NCI-H146 (cell line): ENCODE measurements at places on chromosomes 16 and 17.
A peak's percentile ranks its signal among the peaks of the same experiment; 100 is the strongest.

GRCh38 chr16:8660841-8661301 lies 13.5 kb upstream of the ABAT start:
- peak; percentile 89 for DNase-seq

DNA sequence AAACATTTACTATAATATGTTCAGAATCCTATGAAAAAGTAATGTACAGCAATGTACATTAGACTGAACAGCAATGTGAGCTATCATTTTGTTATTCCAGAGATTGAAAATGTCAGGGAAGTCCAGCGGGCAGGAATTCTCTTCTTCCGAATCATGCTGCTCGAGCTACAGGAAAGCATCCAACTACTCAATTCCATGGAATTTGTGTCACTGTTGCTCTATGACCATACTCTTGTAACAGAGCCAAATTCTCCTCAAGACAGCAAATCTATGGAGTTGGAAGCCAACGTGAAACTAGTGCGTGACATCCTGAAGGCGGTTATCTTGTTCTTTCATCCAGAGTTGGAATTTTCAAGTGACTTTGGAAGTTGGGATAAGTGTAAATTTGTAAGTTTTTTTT lies 24.8 kb upstream of the NSRP1 start:
- no peak for DNase-seq

DNA sequence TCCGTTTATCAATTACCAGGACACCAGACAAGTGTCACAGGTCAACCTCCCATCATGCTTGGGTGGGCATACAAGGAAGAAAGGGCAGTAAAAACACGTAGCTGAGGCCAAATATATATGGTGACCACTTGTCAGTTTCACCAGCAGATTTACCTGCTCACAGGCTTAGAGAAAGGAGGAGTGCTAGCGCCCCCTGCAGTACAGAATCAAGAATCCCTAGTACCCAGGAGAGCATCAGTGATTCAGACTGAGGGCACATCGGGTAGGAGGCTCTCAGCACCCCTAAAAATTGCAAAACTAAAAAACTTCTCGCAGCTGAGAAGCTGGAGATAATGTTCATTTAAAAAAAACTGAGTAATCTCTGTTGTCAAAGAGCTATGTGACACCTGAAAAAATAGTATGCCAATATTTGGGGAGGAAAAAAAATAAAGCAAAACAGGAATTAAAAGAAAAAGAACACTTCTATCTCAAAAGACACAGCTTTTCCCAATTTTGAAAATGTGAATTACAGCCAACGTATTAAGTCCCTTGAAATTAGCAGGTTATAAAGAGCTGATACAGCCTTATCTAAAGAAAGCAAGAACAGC lies 21.2 kb upstream of the MON1B start:
- DNase-seq = peak; percentile 78

DNA sequence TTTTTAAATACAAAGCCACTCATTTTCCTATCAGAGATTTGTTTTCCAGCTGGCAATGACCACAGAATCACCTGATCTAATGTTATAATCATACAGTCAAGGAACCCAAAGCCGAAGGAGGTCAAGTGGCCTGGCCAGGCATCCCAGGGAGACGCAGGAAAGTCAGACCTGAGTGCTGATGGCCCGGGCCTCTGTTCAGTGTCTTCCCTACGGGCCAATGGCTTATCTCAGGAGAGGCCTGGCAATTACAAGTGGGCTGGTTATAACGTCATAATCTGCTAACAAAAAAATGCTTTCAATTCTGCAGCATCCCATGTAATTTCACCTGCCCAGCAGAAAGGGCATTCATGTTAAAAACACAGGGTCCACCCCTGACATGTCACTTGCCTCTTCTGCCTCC lies 43.5 kb downstream of the ARHGAP17 start:
- DNase-seq = no peak

DNA sequence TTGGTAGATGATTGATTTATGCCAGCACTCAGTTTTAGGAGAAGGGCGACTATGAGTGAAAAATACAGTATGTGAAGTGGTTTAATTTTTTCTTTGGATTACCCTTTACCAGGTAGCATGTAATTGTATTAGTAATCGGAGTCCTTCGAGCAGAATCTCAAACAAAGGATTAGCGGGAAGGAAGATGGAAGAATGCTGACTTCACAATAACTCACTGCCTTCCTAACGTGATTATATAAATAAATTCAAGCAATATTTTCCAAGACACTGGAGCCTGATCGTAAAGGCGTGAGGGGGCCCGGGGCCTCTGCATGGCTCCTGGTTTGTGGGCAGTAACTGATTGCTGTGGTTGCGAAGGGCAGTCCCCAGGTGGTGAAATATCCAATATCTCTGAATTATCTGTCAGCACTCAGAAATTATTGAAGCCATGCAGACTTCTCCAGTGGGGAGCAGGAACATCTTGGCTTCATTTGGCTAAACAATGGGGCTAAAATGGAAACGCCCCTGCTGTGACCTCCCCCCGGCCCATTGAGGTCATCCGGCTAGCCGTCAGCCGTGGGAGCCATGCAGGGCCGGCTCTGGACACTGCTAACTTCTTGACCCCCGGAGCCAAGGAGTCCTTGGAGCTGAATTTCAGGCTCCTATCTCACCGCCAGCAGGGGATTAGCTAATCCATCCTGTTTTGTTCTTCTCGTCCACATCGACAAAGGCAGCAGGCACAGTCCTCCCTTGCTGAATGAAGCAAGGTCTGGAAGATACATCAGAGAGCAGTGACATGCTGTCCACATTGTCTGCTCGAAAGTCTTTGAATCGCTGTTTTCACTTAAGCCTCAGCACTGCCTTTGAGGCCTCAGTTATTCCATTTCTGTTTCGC lies 295.9 kb upstream of the N4BP1 start:
- DNase-seq = no peak

DNA sequence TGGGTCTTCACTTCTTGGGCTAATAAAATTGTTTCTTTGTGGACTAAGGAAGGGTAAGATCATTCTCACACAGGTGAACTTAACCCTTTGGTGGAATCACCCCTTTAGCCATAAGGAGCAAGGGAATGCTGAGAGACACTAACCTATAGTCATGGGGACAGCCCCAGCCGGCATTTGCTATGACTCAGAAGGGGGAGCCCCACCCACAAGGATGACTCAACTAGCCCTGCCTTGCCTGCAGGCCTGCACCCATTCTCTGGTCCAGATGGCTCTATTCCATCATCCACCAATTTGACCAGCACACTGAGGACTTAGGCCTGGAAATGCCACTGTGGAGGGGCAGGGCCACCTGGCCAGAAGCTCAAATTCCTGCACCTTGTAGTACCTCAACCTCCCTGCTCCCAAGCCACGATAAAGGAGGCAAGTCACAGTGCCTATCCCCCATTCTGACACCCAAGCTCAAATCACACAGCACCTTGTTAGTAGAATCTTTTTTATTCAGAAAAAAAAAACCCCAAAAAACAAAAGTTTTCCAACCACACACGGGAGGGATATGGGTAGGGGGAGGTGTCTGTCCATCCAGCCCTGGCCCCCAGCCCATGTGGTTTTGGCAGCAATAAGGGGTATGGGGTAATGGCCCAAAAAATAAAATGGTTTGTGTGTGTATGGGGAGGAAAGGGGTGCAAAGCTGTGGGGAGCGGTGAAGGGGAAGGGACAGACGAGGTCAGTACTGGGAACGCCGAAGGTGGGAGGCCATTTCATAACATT lies 3.0 kb downstream of the PFN1 start:
- DNase-seq = no peak

DNA sequence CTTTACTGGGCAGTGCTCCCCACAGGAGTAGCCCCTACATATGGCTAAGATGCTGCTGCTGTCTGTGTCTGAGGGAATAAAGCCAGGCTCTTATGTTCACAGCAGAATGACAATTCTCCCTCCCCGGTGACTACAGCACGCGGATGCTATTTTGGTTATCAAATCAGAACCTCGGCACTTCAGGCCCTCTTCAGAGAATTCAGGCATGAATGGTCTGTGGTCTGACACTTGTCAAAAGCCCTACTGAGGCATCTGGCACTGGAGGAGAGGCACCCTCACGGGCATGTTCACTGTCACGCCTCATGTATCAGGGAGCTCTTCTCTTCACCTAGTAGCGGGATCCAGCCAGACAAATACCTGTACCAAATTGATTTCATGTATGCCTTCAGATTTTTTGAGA lies 30.4 kb downstream of the KIAA0513 start:
- DNase-seq = no peak

- peak; percentile 27 for DNase-seq
Observed at GRCh38 chr16:1054660-1055556, 17.6 kb upstream of the SSTR5 start.

GRCh38 chr17:63692195-63692816 lies 7.6 kb downstream of the LIMD2 start:
- no peak for DNase-seq

- no peak for DNase-seq
Observed at GRCh38 chr17:83123896-83124801, 44.7 kb downstream of the METRNL start.

- DNase-seq = peak; percentile 77
Observed at GRCh38 chr17:6654841-6655731, 3.5 kb downstream of the C17orf100 start.

DNA sequence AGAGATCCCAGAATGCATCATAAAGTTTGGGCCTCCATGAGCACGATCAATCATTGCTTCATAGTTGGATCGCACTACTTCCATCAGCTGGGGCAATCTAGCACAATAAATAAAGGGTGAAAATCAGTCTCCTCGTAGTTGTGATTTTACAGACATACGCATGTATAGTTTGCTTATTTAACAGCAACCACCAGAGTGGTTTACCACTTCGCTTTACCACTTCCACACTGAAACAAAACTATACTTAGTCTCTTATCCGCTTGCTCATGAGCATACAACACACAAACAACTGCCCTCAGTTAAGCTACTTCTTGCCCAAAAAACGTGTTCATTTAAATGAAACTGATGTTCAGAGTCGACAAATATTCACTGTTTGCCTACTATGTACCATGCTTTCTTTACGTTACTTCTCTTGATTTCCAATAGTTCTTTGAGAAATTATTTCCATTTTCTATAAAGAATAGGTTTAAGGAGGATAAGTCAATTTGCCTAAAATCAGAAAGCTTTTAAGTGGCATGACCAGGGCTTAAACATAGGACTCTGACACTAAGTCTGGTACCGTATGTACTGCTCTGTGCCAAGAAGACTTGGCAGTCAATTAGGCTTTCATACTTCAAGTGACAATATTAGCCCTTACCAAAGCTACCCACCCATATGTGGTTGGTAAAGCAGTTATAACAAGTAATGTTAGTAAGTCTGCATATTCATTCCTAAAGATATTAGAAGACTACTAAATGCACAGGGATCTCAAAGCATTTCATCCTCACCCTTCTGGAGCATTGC lies 22.0 kb downstream of the SETD6 start:
- DNase-seq = no peak

DNA sequence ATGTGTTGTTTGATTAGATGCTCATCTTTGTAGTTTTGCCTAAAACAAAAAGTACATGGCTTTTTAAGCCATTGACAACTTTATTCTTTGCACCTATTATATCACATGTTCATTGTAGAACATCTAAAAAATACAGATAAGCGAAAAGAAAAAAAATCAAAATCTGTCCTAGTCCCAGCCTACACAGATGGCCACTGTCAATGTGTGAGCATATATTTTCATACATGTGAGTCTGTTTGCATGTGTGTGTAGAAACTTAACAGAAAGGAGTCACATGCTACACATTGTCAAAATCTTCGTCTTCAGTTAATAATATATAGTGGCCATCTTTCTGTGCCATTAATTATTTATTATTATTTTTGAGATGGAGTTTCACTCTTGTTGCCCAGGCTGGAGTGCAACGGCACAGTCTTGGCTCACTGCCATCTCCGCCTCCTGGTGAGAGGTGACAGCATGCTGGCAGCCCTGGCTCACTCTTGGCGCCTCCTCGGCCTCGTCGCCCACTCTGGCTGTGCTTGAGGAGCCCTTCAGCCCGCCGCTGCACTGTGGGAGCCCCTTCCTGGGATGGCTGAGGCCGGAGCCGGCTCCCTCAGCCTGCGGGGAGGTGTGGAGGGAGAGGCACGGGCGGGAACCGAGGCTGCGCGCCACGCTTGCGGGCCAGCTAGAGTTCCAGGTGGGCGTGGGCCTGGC lies 68.5 kb upstream of the AMZ2 start:
- DNase-seq = no peak

DNA sequence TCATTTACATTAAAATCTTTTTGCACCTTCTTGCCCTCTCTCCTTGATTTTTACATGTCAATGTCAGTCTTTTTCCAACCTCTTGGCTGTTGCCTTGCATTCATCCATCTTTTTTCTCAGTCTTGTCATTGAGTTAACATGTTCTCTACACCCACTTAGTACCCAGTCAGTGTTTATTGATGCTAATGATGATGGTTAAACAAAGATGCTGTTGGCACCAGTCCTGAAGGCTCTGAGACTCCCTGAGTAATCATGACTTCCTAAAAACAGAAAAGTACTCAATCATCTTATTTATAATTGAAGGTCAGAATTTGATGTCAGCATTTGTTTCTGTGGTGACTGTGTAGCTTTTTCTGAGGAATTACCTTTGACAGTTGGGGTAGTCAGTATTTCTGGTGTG lies 104.5 kb downstream of the NLK start:
- DNase-seq = no peak

DNA sequence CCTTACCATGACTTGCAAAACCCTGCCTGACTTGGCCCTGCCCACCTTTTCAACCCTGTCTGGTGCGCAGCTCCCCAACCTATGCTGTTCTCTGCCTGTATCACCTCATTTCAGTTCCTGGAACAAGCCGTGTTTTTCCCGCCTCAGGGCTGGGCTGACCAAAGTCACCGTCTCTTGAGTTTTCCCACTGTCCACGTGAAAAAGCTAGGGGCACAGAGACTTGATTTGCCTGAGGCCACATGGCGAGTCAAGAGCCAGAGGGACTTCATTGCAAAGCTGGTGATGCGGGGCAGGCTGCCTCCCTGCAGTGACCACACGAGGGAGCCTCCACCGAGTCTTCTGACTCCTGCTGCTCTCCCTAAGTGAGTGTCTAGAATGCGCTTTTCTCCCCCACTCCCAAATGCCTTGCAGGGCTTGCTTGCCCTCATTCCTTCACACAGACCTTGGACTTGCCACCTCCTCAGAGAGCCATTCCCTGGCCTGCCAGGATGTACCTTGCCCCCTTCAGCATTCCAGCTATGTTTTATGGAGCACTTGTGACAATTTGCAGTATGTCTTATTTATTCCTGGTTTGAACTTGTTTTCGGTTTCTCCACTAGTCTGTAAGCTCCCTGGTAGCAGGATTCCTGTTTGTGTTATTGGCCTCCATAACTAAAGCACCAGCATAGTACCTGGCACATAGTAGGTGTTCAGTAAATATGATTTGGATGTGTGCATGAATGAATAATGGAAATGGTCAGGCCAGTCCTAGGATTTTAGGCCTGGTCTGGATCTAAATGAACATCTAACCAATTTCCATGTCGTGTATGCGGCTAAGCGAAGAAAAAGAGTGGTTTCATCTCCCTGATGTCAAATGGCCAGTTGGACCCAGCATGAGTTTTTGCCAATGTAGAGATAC lies 252.3 kb downstream of the SNX29 start:
- peak; percentile 81 for DNase-seq

GRCh38 chr16:80253741-80254140 lies 287.1 kb upstream of the DYNLRB2 start:
- DNase-seq = no peak

DNA sequence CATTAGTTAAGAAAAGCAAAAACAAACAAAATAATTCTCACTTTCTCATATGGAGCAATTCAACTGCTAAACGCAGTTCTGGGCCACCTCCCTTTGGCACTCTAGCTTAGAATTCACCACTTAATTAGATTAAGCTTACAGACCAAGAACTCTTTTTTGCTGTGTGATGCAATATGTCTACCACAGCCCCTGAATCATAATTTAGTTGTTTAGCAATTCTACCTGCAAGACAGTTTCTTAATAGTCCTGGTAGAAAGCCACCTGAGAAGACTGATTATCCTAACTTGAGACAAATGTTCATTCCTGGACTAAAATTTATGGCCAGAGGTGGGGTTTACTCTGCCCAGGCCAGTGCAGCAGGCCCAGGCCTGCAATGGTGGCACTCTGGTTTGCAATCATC lies 205.9 kb downstream of the HS3ST3A1 start:
- DNase-seq = no peak
